ENCODE measurements at places on chromosomes 3 and 15.

DNA sequence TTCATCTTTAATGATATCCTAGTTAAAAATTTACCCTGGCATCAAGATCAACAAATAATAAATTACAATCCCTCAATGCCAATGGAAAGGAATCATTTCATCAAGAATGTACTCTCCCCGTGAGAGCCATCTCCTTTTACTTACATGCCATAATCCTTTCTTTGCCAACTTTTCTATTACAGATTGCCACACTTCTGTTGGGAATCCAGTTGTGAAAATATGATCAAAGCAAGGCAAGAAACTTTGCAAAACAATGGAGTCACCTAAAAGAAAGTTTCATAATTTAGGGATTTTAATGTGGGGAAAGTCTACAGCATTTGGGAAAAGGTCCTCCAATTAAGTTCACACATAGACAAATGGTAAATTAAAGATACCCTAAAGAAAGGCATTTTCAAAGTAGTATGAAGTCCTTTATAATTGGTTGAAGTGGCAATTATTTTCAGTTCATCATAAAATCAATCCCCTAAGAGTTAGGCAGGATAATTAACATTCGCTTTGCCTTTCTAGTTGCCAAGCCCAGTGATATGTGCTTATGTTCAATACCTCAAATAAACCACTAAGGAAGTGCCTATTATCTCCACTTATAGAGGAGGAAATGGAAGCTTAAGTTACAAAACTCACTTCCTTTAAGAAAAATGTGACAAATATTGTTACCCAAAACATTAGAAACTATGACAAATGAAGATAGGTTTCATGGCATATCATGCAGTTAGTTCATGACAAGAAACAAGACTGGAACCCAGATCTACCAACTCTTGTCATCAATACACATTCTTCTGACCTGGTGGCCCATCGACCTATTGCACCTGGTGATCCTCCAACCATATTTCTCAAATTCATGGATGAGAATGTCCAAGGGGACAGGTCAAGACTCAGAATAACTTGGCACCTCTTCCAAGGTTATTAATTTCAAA is 49.1 kb downstream of the TRANK1 start:
- no peak for DNase-seq

DNA sequence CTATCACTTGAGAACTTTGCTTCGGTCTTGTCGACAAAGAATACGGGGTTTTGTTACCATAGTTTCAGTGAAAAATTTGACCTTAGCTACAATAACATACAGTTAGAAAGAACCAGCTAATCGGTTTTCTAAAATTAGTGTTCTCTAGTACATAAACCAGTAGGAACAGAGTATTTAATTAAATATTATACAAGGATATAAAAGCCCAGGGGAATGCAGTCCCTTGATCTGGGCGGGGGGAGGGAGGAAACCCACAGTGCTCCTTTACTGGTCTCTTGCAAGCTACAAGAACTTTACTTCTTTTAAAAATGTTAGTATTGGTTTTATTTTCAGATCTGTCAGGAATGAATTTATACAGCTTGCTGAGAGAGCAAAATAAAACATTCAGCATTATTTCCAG is 41.8 kb downstream of the ITPR1 start:
- no peak for DNase-seq

- no peak for DNase-seq
Measured at GRCh38 chr3:115571413-115571812, 51.9 kb upstream of the GAP43 start.

DNA sequence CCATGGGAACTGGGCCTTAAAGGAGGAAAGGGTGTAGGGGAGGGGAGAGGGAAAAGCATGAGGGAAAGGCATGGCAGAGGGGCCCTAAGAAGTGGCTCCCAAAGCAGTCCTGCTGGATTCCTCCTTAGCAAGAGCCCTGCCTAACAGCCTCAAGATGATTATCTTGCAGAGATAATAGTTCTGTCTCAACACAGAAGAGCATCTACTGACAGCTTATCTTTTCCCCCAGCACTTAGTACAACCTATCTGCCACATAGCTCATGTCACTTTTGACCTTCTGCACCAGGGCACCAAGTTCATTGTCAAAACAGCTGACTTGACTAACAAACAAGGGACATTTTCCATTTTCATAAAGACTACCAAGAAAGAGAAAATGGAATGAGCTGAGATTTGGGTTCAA is 86.3 kb downstream of the ANP32A start:
- no peak for DNase-seq

DNA sequence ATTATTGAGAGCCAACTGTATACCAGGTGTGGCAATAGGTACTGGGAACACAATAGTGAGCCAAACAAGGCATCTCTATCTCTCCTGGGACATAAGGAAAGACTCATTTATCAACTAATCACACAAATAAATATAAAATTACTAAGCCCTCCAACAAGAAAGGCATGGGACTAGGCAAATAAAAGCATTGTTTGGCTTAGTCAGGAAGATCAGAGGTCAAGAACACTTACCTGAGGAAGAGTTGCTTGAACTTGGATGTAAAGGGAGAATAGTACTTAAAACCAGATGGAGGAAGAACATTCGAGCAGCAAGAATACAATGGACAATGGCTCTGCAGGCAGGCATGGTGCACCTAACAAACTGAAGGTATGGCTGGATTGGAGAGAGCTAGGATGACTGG is 300.7 kb downstream of the WDR72 start:
- no peak for DNase-seq

DNA sequence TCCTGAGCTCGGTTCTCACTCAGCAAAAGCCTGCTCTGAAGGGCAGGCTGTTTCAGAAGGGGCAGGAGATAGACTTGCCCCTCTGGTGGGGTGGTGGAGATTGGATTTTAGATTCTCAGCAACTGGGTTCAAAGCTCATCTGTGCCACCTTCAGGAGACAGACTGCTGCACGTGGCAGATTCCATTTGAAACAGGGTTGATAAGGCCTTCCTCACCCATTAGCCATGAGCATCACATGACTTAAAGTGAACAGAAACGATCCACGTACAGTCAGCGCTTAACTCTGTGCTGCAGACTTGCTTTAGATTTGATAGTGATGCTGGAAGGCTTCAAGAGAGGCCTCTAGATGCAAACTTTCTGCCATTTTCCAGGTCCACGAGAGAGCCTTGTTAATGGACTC is 35.0 kb upstream of the MGLL start:
- no peak for DNase-seq

GRCh38 chr3:145882436-145882835 is 278.5 kb downstream of the PLOD2 start:
- DNase-seq: no peak

GRCh38 chr3:124775877-124776276 is 45.6 kb downstream of the UMPS start:
- DNase-seq: no peak

DNA sequence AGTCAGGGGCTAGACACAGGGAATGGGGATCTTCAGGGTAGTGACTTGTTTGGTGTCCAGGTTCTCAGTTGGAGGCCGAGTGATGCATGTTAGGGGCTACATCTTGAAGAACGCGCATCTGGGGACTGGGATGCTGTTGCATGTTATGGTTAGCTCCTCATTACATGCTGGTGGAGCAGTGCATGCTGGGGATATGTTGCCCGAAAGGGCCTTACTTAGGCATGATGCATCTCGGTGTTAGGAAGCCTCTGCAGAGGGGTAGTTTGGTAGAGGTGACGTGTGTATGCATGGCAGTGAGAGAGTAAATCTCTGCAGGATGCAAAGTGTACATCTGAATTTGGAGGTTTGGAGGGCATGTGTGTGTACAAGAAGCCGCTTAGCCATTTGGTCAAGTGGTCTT is 2.4 kb downstream of the EIF4G1 start:
- no peak for DNase-seq

DNA sequence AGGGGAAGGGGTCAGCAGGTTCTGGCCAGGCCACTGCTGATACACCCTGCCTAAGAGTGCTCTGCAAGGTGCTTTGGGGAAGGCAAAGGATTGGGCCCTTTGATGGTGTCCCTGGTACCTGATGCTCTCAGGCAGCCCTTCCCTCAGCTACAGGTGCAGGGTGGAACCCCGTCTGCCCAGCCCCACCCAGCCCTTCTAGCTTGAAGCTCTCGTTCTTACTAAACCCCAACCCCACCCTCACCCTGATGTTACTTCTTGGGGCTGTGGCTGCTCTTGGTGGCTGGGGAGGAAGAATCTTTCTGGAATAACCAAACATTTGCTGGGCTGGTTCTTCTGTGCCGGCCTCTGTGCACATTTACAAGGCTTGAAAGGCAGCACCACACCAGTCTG is 6.4 kb downstream of the GNAI2 start:
- DNase-seq: no peak

GRCh38 chr15:29533647-29534046 is 264.0 kb upstream of the NSMCE3 start:
- no peak for DNase-seq

GRCh38 chr3:112653209-112653871 is 12.4 kb upstream of the CCDC80 start:
- no peak for DNase-seq

- no peak for DNase-seq
Measured at GRCh38 chr3:166637984-166638530, 742.0 kb downstream of the ZBBX start.

- no peak for DNase-seq
Measured at GRCh38 chr3:38149708-38150107, 11.2 kb downstream of the MYD88 start.

DNA sequence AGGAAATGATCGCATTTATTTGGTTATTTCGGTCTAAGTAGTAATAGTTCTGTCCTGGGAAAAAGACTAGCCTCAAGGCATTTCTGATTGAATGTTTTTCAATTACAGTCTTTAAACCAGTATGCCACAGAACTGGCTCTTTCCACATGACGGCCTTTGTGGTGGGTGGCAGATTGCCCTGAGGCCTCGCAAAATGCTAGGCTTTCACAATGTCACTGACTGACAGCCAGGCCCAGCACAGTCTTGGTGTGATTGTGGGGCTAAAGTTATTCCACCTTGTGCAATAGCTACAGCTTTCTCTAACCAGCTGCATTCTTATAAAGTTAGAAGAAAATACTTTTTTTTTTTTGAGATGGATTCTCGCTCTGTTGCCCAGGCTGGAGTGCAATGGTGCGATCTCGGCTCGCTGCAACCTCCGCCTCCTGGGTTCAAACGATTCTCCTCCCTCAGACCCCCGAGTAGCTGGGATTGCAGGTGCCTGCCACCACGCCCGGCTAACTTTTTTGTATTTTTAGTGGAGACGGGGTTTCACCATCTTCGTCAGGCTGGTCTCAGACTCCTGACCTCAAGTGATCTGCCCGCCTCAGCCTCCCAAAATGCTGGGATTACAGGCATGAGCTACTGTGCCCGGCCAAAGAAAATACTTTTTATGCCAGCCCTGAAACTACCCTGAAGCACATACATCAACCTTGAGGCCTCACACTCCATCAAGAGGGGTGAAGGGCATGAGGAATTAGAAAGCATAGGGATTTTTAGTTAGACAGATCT is 2.5 kb upstream of the ADIPOQ start:
- DNase-seq: no peak

DNA sequence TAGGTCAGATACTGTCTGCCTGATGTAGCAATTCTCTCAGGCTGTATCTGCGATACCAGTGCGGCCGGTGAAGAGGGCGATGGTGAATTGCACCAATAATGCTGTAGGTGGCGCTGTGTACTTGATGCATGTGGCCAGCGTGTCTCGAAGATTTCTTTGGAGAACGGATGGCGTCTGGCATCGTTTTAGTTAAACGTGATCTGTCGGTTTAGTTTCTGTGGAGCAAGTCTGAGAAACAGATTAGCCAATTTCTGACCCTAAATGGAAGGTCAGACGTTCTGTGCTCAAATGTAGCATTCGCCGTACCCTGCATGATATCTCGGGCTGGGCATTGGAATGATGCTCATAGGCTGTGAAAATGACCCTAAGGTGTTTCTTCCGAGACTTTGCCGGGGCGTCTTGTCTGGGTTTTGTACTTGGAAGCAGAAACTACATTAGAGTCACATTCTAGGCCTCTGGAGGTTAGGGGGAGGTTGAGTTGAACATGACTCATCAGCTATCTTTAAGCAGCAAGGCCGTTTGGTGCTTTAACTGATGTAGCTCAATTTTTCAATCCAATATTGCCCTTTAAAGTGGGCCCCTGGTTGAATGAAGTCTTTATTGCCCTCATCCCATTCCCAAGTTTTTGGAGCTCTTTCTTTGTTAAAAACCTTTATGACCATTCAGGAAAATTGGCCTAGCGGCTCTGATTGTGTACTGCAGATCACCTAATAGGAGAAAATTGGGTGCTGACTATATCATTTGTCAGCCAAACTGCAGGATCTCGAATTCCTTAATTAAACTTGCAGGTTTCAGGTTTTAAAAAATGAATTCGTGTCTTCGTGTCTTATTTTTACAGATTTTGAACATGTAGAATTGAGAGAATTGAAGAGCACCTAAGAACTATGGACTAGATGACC is 80.0 kb downstream of the SQOR start:
- DNase-seq: peak; percentile 67

DNA sequence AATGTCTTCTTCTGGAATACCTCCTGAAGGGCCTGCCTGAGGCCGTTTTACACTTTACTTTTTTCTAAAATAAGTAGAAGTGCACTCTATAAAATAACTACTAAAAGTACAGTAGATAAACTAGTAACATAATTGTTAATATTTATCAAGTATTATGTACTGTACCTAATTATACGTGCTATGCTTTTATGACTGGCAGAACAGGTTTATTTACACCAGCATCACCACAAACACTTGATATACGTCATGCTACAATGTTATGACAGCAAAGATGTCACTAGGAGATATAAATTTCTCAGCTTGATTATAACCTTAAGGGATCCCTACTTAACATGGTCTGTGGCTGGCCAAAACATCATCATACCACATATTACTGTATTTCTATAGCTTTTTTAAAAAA is 29.4 kb downstream of the DLG1 start:
- no peak for DNase-seq

DNA sequence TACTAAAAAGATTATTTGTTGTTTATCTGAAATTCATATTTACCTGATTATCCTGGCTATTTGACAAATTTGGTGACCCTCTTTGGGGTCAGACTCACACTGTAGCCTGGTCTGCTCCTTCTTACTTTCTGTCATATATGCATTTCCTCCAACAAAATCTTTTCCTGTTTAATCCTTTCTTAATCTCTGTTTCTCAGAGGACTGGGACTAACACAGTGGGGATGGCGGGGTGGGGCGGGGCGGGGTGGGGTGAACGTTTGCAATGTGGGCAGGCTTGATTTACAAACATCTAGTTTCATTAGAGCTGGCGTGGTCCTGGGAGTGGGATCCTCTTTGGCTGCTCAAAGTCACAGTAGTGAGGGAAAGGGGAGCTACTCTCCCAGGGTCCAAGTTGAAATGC is 35.3 kb upstream of the CDCP1 start:
- DNase-seq: no peak

GRCh38 chr3:10280177-10280529 is 12.6 kb downstream of the GHRL start:
- no peak for DNase-seq

DNA sequence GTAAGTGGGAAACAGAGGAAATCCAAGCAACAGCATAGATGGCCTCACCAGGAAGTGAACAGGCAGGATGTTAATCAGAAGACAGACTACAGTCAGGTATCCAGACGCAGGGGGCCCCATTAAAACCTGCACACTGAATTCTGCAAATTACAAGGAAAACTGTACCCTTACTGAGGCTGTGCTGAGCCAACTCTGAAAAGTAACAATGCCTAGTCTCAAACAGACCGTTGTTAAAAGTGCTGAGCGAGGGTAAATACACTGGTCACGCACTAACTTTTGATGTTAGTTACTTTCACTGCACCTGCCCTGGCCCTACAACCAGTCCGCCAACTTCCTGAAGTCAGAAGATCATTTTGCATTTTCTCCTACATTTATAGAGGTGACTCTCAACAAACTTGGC is 1.0 kb downstream of the TAMM41 start:
- peak; percentile 5 for DNase-seq
